Left ventricle myocardium inferior (tissue), 1 donor: ENCODE measurements at places on chromosomes 11 and 22. TPM values are rescaled to one million over a fixed set of nuclear protein-coding genes. Genes with fewer than 3 reads are reported as not detected.

The OR8H3 gene
- not detected for total RNA-seq

The CCDC116 gene
- total RNA-seq = 0.11 TPM

- DNase-seq = no peak
Observed at GRCh38 chr11:125117429-125117828, 6.0 kb upstream of the TMEM218 start.

DNA sequence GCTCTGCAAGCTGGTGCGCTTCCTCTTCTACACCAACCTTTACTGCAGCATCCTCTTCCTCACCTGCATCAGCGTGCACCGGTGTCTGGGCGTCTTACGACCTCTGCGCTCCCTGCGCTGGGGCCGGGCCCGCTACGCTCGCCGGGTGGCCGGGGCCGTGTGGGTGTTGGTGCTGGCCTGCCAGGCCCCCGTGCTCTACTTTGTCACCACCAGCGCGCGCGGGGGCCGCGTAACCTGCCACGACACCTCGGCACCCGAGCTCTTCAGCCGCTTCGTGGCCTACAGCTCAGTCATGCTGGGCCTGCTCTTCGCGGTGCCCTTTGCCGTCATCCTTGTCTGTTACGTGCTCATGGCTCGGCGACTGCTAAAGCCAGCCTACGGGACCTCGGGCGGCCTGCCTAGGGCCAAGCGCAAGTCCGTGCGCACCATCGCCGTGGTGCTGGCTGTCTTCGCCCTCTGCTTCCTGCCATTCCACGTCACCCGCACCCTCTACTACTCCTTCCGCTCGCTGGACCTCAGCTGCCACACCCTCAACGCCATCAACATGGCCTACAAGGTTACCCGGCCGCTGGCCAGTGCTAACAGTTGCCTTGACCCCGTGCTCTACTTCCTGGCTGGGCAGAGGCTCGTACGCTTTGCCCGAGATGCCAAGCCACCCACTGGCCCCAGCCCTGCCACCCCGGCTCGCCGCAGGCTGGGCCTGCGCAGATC is 16.5 kb downstream of the P2RY2 start:
- DNase-seq = no peak

The NOX4 gene
- total RNA-seq = 3.5 TPM

GRCh38 chr11:121802542-121802941 is 313.5 kb downstream of the BLID start:
- peak; percentile 69 for DNase-seq

GRCh38 chr11:105070306-105070705 is 25.2 kb upstream of the CARD16 start:
- no peak for DNase-seq

- DNase-seq = no peak
Observed at GRCh38 chr22:23820748-23821211, 18.0 kb downstream of the DERL3 start.

The LSP1 gene
- 19.7 TPM for total RNA-seq

DNA sequence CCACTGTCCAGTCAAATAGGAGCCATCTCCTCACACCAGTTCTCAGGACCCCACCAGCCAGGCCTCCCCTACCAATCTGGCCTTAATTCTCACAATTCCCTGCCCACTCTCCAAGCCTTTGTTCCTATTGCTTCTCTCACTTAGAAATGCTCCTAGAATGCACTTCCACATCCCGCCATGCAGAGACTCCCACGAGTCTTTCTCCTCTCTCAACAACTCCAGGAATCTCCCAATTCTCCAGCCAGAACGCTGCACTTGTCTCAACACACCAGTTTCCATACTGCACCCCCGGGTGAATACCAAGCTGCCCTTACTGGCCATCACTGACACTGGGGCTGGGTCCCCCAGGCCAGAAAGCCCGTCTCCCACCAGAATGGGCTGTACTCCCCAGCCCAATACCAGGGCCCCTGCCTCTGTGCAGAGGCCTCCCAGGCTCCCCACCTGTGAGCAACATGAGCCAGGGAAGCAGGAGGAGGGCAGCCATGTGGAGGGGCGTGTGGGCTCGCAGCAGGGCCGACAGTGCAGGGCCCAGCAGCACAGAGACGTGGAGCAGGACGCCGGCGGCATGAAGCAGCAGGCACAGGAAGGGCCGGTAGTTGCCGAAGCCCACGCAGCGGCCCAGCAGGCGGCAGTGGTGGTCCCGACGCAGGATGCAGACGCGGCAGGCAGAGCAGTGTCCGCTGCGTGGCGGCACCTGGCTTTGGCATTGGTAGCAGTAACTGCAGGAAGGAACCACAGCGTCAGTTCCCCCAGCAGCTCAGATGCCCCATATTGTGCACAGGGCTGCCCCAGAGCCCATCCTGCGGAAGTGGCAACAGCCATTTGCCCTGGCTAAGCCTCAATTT is 2.4 kb downstream of the ZDHHC24 start:
- DNase-seq = peak; percentile 28

- no peak for DNase-seq
Observed at GRCh38 chr22:29345932-29346331, 30.4 kb upstream of the RASL10A start.

GRCh38 chr22:35913925-35914324 is 114.7 kb downstream of the RBFOX2 start:
- no peak for DNase-seq

The DAGLA gene
- 3.2 TPM for total RNA-seq

DNA sequence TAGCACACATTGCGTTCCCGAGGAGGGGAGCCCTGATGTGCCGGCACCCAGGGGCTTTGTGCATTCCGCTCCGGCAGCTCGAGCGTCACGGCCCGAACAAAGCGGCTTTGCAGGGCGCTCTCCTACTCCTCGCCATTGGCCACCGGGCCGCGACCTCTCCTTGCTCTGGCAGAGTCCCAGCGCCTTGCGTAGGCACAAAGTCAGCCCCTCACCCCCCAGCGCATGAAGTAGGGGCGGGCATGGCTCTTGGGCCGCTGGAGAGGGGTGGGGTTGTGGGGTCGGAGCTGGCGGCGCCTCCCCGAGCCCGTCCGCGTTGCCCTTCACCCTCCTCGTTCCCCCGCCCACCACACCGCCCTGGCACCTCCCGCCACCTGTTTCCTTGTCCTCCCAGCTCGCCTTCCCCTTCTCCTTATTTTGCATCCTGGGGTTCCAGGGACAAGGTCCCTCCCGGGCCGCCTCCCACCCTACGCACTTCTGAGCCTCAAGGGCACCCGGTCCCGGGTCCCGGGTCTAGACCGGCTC is 753 bp upstream of the PPARA start:
- DNase-seq = peak; percentile 70

- DNase-seq = no peak
Observed at GRCh38 chr11:88378422-88379066, 41.0 kb upstream of the CTSC start.

The PACSIN3 gene
- 198 TPM for total RNA-seq

The TPH1 gene
- not detected for total RNA-seq

GRCh38 chr11:13667245-13667644 is 1.2 kb upstream of the FAR1 start:
- DNase-seq = no peak

The PARVB gene
- 155 TPM for total RNA-seq

The ANO9 gene
- total RNA-seq = 0.11 TPM

DNA sequence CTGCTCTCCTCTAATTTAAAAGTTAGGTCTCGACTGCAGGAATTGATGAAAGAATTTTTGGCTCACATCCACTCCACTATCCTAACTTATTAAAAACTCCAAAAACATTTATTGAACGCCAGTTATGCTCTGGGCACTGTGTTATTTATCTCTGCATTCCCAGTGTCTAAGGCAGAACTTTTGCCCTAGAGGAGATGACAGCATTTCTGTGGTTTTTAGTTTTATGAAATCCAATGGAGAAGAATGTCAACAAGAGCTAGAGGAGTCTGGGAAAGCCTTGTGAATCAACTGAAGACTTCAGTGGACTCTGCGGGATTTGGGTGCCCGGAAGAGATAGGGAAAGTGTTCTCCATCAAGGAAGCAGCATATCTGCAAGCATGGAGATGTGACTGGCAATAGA is 217.0 kb upstream of the PGR start:
- no peak for DNase-seq

DNA sequence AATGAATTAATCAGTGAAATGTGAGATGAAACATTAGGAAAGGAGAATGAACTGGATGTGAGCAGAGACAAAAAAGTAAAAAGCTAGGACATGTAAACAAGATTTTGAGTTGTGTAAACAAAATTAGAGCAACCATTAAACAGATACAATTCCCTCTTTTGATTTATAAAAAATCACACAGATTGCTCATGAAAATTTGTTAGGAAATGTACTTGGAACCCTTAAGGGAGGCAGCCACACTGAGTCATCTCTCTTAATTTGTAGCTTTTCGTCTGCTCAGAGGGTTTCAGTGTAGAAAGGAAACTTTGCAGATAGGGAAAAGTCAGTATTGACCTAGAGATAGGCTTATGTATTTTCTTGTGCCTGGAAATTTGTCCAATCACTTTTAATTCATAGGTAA is 49.6 kb upstream of the ME3 start:
- DNase-seq = no peak

GRCh38 chr11:27608951-27609350 is 91.3 kb downstream of the BDNF start:
- DNase-seq = no peak

The SAC3D1 gene
- 5.6 TPM for total RNA-seq

DNA sequence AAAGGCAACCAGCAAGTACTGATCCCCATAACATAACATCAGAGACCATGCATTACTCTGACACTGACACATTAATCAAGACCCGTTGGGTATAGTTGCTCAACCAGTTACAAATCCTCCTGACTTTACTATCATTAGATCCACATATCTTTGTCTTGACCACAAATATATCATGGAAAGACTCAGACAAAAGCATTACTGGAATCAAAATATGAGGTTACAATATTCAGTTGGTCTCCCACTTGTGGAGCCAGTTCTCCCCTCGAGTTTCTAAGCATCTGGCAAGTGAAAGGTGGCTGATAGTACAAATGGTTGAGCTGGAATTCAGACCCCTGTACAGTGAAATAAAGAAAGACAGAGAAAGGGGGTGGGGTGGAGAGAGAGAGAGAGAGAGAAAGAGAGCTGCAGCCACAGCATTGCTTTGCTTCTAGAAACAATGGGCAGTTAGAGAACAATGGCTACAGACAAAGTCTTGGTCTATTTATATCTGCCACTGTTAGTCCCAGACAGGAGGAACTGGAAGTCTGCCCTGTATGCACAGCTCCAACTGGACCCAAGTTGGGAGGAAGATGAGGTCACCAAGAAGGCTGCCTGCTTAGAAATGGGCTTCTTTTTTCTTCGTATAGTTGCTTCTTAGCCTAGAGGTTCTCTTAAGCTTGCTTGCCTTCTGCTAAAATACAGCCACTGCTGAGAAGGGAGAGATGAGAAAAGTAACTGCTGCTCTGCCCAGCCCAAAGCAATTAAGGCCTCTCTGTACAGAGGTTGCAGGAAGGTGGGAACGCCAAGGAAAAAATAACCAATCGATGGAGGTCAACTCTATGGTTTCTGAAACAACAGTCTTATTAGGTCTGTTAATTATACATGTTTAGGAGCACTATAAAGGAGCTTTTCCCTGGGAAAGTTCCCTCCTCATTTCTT is 85.5 kb downstream of the ETS1 start:
- peak; percentile 50 for DNase-seq

The AQP11 gene
- total RNA-seq = 0.69 TPM

DNA sequence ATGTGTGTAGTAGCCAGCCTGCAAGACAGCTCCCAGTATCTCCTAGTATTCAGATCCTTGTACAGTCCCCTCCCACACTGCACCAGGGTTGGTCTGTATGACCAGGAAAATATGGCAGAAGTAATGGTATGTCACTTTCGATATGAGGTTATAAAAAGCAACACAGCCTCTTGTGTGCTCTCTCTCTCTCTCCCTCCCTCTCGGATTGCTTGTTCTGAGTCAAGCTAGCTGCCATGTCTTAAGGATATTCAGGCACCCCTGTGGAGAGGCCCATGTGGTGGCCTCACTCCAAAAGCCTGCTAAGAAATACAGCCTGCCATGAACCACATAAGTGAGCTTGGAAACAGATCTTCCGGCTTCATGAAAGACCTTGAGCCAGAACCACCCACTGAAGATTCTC is 25.4 kb downstream of the FXYD6 start:
- no peak for DNase-seq

DNA sequence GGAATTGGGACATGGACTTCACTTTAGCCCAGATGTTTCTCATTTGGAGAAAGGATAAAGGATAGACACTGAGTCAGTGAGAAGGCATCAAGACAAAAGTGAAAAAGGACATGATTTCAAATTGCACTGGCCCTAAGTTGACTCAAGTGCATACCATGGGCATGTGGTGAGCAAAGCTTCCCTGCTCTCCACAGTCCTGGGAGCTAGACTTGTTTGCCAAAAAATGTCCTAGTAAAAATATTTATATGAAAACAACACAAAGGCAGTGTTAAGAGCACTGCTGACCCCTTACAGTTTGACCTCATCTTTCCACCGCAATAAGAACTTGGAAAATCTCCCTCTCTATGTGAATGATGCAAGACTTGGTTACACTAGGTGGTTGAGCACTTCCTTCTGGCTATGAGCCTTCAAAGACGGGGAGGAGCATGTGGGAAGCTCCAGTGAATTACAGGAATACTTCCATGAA is 46.5 kb upstream of the FIBIN start:
- DNase-seq = no peak

DNA sequence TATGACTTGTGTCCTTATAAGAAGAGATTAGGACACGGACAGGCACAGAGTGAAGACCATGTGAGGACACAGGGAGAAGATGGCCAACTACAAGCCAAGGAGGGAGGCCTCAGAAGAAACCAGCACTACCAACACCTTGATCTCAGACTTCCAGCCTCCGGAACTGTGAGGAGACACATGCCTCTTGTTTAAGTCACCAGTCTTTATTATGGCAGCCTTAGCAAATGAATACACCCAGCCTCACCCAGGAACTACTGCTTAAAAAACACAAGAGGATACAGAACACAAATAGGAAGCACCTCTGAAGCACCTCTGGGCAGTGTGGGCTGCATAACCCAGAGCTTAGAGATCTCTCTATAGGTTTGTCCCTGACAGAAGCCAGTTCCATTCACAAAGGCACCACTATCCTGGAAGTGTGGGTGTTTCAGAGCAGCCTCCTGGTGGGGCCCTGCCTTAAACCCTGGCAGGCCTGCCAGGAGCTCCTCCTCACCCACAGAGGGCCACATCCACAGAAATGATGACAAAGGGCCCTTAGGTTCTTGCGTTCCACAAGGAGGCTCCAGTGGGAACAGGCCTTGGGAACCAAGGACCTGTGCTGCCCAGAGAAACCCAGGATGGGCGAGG is 58.8 kb downstream of the CHRDL2 start:
- DNase-seq = no peak

DNA sequence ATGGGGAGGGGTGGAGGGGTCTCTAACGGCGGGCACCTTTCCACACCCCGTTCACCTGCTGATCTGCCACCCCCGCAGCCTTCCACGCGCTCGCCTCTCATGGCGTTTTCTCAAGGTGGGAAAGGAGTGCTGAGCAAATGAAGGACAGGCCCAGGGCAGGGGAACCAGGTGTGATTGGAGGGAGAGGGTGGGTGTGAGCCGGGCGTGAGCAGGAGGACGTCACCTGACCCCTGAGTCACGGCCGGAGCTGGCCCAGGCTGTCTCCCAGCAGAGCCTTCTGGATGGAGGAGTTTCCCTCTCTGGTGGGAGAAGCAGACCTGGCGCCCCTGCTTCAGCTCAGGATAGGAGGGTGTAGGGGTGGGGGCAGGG is 14.0 kb upstream of the ARHGAP8 start:
- DNase-seq = no peak

The OR2AG1 gene
- not detected for total RNA-seq

GRCh38 chr11:23205156-23205871 is 345.0 kb upstream of the CCDC179 start:
- no peak for DNase-seq

- no peak for DNase-seq
Observed at GRCh38 chr11:102147632-102148031, 37.4 kb downstream of the YAP1 start.
